CD4-positive, alpha-beta T cell treated with Interleukin-15 for 4 hours (primary cell): ENCODE measurements at places on chromosomes 4 and X.
A peak's percentile ranks its signal among the peaks of the same experiment; 100 is the strongest.

- no peak for DNase-seq
These were observed 205.1 kb upstream of the EMCN start for GRCh38 chr4:100722866-100723459.

- no peak for DNase-seq
These were observed 884.0 kb upstream of the INTU start for GRCh38 chr4:126748736-126749135.

DNA sequence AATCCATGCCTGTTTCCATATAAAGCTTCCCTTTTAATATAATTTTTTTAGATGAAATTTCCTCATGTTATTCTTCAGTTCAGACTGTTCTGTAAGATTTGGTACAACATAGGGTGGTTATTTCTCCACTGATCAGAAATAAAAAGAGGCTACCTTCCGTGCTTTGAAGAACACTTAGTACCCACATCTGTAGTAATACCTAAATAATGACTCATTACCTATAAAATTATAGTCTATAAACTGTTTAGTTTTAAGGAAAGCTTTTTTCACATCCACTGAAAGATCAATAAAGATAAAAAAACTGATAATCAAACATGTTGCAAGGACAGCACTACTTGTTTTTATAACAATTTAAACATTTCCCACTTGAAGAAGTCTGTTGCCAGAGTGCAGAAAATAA, 23.9 kb downstream of the TRPC3 start:
- DNase-seq, result no peak

DNA sequence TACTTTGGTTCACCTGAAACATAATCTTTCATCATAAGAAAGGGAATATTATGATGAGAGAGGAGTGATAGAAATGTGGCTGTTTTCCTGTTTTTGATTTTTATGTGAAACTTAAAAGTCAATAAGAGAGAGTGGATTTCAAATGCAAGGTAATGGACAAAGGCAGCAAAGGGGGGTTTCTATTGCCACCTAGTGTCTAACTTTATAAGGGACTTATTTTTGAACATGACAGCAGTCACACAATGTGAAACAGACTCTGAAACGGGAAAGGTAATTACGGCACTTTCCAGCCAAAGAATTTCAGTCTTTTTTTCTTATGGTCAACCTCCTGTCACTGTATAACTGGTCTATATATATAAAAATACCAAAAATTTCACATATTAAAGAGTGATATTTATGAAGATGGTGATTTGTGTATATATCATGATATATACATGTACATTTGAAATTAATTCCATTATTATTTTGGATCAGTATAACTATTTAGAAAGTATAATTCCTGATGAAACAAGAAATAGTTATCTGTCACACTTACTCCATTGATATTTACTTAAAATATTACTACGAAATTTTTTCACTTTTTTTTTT, 127.1 kb downstream of the FBXO8 start:
- DNase-seq, result peak; percentile 17

GRCh38 chr4:185911556-185912064, 99.6 kb upstream of the SORBS2 start:
- no peak for DNase-seq

GRCh38 chr4:7819446-7819845, 120.2 kb downstream of the AFAP1 start:
- DNase-seq, result no peak
